Adipocyte (in vitro differentiated cells): ENCODE measurements at places on chromosomes 1 and 21.

DNA sequence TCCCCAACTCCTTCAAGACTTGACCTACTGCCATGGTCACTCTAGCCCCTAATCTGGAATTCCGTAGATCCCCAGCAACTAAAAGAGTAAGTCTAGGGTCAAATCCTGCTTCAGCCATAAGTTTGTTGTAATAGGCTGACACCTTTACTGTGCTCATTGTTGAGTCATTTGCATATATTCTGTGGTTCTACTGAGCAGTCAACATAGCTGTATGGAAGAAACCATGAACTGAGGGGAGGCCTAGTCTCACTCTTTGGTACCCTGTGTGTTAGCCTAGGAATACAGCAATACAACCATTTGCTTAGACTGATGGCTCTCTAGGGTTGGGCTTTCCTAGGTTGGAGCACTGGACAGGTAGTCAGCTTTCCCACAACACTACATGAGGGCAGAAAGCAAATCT lies 23.6 kb upstream of the SLC35D1 start:
- DNase-seq = no peak

- DNase-seq = no peak
These were observed 14.8 kb upstream of the C1orf174 start for GRCh38 chr1:3914911-3915310.

DNA sequence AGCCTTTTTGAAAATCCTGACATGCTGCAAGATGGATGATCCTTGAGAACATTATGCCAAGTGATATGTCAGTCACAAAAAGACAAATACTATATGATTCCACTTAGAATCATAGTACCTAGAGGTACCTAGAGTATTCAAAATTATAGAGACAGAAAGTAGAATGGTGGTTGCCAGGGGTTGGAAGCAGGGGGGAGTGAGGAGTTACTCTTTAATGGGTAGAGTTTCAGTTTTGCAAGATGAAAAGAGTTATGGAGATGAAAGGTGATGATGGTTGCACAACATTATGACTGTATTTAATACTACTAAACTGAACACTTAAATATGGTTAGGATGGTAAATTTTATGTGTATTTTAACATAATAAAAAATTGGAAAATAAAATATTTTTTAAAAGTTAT lies 37.9 kb upstream of the PODN start:
- no peak for DNase-seq

GRCh38 chr21:45578176-45578801 lies 36.0 kb upstream of the SLC19A1 start:
- no peak for DNase-seq

DNA sequence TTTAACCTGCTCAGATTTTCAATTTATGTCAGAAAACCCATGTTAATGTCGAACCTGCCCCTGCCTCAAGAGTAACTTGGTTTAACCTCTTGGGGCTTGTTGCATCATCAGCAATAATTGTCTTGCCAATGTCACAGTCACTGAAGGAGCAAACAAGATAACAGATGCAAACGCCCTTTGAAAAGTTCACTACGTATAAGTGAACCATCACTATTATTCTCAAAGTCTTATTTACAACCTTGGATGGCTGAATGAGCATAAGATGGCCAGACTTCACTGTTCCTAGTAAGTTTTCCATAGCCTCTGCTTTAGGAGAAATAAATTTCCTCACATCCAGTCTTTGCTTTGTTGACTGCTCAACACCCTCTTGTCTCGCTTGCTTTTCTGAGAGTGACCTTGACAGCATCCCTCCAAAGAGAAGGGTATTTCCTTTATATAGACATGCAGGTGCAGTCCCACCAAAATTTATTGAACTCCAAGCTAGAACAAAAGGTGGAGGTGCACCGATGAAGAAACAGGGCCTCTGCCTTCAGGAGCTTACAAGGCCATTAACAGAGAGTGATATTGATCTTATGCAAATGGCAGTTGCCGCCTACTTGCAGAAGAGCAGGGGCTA lies 749 bp upstream of the LRIG2 start:
- no peak for DNase-seq

- no peak for DNase-seq
These were observed 54.1 kb downstream of the SERINC2 start for GRCh38 chr1:31467005-31467674.

DNA sequence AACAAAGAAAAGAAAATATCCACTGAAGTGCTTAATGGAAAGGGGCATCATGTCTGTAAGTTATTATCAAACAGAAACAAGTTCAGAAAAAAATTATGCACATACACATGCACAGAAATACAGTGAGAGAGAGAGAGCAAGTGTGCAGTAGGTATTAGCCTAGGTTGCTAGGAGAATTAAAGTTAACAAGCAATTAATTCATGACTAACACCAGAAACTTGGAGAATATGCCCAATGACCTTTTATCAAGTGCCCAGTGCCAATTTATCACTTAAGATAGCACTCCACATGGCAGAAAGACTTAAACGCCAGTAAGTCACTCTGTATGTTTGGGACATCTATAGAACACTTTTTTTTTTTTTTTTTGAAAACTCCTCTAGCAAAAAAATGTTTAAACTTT lies 56.2 kb upstream of the SLC16A1 start:
- DNase-seq = no peak

GRCh38 chr1:28046716-28047115 lies 41.7 kb downstream of the EYA3 start:
- no peak for DNase-seq
